ENCODE measurements at places on chromosomes 1 and 21.

- no peak for DNase-seq
Observed at GRCh38 chr1:167483790-167484189, 34.5 kb downstream of the CD247 start.

GRCh38 chr1:94633051-94633450 is 91.5 kb upstream of the F3 start:
- DNase-seq: no peak

DNA sequence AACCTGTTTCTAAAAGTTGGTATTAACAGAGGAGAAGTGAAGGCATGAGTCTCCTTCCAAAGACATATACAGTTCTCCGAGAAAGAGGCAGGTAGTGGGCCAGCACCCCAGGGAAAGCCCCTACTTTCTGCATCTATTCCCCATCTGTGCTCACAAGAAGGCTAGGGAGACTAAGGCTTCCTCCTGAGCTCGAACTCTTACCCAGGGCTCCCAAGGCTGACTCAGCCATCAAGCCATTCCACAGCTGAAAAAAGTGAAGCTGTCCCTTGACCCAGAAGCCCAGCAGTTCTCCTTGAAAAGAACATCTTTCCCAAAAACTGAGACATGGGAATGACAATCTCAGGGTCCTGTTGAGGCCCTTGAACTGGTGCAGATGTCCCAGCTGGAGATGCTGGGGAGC is 1.9 kb upstream of the PADI3 start:
- no peak for DNase-seq

GRCh38 chr1:15311880-15312279 is 64.9 kb downstream of the FHAD1 start:
- DNase-seq: peak; percentile 23

DNA sequence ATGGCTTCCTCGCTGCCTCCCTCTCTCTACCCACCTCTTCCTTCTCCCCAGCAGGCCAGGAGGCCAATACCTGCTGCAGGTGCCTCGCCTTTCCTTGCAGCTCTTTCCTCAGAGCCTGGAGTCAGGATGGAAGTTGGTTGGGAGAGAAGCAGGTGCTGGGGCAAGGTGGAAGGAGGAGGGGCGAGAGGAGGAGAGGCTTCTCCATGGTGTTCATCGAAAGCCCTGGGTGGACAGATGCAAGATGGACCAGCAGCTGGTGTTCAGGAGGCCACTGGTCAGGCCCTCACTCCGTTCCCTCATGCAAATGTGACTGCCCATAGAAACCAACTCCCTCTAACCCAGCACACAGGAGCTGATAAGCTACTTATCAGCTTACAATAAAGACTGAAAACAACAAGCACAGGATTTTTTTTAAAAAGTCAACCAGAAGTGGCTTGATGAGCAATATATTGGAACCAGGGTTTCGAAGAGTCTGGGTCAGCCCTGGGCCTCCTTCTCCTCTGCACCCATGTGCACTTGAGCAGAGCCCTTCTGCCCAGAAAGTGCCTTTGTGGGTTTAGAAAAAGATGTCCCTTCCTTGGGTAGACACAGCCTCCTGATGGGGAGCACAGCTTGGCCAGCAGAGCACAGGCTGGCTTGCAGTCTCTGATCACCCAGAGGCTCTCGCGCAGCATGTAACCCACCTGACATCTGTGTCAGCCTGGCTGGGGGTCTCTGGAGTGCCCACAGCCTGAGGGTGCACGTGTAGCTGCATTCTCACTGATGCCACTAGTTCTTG is 16.6 kb upstream of the GSTM4 start:
- no peak for DNase-seq

DNA sequence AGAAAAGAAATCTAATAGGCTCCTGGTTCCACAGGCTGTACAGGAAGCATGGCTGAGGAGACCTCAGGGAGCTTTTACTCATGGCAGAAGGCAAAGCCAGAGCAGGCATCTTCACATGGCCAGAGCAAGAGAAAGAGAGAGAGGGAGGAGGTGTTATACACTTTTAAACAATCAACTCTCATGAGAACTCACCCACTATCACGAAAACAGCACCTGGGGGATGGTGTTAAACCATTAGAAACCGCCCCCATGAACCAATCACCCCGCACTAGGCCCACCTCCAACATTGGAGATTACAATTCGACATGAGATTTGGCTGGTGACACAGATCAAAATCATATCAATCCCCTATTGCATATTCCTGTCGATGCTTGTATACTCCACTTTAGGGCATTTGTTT is 93.5 kb downstream of the MRPL39 start:
- DNase-seq: no peak

GRCh38 chr1:90100566-90100965 is 105.7 kb downstream of the ZNF326 start:
- DNase-seq: no peak

GRCh38 chr1:211653959-211654496 is 21.4 kb downstream of the NEK2 start:
- DNase-seq: no peak
